ENCODE measurements at places on chromosomes 5 and 9. TPM values are rescaled to one million over a fixed set of nuclear protein-coding genes. Genes with fewer than 3 reads are reported as not detected.

DNA sequence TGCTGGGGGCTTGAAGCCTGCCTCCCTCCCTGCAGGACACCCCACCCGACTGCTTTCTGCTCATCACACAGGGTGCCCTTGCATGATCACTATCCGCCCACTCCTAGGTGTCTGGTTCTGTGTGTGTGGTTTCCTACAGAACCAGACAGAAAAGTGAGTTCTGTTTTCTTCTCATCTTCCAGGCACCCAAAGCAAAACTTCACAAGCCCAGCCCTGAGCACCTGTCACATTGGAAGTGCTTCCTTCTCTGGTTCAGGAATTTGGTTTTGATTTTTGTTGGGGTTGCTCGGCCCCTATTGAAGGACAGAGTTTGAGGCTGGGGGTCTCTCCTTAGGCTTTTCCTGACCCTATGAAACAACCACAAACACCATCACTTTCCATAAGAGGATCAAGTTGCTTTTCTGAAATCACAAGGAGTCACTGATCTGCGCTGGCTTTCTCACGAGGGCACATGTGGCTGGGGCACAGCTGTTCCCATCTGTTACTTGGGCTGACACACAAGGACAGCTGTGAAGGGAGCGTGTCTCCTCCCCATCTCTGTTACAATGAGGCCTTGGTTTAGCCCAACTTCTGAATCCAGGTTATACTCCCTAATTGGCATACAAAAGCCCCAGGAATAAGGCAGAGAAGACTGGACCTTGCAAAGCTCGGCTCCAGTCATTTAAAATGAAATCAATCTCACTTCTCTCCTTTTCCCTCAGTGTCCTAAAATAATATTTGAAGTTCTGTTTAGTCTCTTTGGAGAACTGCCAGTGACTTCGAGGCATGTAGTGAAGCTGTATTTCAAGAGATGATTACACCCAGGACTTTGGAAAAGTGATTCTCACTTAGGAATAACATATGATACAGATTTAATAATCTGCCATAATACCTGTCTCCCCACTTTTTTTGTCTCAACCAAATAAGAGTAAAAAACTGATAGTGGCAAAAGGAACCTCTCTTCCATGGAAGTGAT, 213.1 kb upstream of the GAS1 start:
- no peak for DNase-seq

DNA sequence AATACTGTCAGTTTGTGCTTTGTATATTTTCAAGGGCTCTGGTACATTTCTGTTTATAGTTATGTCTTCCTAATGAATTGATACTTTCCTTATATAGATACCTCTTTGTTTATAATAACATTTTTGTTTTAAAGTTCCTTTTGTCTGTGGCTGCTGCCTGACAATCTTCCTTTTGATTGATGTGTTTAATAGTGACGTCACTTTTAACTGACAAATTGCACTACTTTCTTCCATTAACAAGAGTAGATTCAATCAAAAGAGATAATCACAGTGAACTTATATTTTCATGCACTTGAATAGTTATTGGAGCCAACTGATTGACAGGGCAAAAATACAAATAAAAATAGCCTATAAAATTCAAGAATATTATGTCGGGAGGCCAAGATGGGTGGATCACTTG, 371.7 kb downstream of the ANXA1 start:
- DNase-seq: no peak

GRCh38 chr5:82635561-82636288, 357.6 kb upstream of the RPS23 start:
- no peak for DNase-seq

DNA sequence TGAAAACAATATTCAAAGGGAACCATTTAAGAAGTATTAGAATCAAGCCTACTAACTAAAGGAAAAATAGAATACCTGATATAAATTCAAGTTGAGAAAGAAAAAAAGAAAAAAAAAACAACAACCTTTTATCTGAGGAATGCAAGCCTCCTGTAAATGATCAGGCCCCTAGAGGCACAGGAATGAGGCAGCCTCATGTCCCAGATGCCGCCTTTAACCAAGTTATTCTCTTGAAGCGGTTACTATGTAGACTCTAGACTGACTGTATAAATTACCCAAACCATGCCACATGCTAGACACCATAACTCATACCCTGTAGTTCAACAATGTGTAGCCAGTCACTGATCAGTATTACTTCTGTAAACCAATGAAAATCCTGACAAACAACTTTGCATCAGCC, 929.6 kb downstream of the TAF11L14 start:
- no peak for DNase-seq

GRCh38 chr5:177357146-177357458, 622 bp upstream of the RGS14 start:
- DNase-seq: no peak

DNA sequence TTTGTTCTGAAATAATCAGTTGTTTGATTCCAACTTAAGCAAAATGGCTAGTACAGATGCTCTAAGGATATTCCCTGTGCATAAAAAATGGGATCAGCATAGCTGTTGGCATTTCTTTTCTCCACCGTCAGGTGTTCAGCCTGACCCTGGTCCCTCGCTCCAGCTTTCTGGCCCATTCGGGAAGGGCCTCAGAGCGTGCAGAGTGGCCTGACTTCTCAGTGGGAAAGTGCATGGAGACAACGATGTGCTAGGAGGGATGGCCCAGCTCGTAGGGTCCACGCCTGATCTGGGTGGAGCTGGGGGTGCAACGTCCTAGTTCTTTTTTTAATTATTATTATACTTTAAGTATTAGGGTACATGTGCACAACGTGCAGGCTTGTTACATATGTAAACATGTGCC, 319.1 kb upstream of the IRX4 start:
- no peak for DNase-seq

- DNase-seq: no peak
Measured at GRCh38 chr9:31185831-31186230, 1198.6 kb upstream of the ACO1 start.

DNA sequence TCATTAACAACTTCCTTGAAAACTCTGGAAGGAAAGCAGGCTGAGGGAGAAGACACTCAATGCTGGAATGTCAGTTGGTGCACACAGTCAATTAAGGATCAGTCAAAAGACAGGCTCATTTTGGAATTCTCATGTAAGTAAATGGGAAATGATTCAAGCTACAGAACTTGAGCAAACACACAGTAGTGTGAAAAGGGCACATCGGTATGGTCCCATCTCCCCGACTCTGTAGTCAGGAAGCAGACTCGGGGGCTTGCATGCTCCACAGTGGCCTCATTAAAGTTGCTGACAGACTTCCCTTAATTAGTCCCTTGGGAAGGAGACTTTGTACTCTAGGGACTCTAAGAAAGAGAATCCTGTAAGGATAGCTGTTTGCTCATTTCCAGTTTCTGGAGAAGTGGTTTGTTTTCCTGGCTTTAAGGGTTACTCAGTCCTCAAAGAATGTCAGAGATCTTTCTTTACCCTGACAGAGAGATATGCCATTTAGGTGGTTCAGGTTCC, 339.2 kb downstream of the ADAMTS6 start:
- DNase-seq: no peak

DNA sequence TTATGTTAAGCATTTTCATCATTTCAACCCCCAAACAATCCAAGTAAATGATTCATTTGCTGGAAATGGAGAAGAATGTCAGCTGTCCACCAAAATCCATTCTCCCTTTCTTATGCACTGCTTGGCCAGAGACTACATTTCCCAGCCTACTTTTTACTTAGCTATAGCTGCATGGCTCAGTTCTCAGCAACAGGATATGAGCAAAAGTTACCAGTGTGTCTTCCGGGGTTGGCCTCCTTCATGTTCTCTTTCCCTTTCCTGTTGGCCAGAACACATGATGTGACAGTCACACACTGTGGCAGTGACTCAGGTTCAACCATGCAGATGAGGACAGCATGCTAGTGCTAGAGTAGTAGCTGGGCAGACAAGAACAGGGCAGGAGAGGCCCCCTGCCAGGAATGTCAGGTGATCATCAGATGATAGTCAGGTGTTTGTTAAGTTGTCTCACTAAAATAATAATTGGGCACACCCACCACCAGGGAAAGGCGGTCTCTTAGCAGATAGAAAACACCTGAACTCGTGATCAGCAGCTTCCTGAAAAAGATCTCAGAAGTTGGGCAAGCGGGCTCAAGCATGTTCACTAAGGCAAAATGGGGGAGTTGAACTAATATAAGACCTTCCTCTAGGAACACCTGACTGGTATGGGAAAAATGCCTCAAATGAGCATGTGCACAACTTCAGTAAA, 12.2 kb downstream of the GPR150 start:
- DNase-seq: no peak

DNA sequence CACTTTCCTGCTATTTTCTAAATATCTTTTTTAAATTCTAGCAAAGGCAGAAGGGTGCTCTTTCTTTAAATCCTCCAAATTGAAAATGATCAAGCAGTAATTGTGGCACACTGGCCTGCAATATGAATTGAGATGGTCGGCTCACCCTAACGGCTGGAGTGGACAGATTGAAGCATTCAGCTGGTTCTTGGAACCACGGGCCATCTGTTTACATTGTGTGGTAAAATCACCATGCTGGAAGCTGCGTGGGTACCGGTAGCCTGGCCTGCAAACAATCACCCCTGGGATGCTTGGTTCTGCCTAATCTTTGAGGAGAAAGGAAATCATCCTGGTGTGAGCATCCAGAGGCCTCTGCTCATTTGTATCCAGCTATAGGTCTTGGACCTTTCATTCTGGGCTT, 289.3 kb downstream of the ZNF608 start:
- DNase-seq: no peak

DNA sequence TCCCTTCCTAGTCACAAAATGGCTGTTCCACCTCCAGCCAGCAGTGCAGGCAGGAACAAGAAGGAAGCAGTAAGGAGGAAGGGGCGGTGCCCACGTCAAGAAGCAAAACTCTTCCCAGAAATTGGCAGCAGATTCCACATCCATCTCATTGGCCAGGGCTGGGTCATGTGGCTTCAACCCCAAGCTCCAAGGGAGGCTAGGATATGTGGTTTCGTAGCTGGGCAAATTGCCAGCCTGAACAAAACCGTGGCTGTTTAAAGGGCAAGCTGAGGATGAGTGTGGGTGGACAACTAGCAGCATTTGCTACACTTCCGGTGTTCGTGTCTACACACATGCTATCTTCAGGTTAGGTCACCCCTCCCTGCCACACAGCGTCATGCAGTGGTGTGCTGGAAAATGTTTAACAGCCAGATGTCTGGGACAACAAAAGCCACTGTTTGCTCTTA, 92.1 kb upstream of the MAP1B start:
- DNase-seq: no peak

DNA sequence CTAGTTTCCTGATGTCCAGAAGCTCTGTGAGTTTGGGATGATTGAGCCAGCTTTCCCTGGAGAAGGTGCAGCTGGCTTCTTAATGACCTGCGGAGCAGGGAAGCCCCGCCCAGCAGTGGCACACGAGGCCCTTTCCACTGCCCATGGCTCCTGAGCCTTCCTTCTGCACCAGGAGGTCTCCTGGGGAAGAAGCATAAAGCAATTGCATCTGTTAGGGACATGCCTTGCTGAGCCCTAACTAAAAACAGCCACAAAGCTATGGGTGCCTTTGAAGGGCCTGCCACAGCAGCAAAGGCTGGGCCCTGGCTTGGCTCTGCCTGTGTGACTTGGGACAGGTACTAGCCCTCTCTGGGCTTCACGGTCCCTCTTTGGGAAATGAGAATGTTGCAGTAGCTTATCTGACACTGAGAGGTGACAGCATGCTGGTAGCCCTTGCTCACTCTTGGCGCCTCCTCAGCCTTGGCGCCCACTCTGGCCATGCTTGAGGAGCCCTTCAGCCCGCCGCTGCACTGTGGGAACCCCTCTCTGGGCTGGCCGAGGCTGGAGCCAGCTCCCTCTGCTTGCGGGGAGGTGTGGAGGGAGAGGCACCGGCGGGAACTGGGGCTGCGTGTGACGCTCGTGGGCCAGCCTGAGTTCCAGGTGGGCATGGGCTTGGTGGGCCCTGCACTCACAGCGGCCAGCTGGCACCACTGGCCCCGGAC, 218.4 kb downstream of the FSTL4 start:
- no peak for DNase-seq

DNA sequence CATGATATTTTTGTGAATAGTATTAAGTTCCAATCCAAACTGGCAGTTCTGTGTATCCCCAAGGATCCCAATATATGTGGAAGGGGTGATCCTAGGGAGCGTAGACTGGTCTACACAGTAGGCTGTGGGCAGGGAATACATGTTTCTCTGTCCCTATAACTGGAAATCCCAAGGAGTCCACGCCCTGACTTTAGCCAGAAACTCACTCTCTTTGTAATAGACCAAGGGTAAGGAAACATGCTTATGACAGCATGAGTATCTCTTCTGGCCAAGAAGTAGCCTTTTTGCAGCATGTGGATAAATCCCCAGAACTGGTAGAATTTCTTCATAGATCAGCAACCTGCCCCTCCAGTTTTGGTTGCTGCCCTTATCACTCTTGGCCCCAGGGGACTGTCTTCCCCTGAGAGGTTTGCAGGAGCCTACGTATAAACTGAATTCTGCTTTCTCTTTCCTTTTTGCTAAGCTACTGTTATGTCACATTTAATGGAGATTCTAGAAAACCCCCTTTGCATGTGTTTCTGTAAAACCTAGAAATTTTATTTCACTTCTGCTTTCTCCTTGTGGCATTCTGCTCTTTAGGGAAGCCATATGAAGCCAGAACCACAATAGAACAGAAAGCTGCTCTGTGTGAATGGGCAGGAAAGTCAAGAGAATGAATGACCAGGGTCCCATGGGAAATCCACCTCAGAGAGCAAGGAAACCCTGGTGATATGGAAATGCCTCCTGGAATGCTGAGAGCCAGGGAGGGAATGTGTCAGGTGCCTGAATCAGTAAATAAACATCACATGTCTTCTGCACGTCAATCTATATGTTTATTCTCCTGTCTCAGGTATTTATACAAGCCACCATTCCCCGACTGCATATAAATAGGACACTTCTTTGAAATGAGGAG, 3.5 kb downstream of the IFNA2 start:
- DNase-seq: no peak

- DNase-seq: no peak
Measured at GRCh38 chr5:26791433-26791832, 247.0 kb downstream of the CDH9 start.

DNA sequence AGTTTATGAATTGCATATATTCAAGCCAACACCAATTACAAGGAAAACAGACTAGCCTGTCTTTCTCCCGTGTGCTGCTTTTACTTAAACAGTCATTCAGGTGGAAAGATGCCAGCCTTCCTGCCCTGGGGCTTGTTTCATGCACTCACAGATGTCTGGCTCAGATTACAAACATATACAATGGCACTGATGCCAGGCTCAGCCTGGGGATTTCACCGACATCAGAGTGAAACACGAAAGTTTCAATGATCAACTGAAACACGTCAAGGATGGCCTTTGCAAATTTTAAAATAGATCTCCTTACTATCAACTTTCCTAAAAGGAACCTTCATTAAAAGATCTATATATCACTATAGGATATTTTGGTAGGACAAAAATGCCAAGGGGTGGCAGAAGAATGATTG, 1576.5 kb downstream of the EFNA5 start:
- peak; percentile 87 for DNase-seq

- no peak for DNase-seq
Measured at GRCh38 chr9:90872835-90873294, 71.2 kb downstream of the SYK start.

GRCh38 chr9:135980926-135981630, 19.9 kb upstream of the UBAC1 start:
- no peak for DNase-seq

Gene TMEM141
- total RNA-seq: 85.8 TPM

Gene ISL1
- not detected for total RNA-seq

Gene TSSK1B
- 0.32 TPM for total RNA-seq

Gene SLC6A18
- not detected for total RNA-seq

Gene IFNA21
- not detected for total RNA-seq

Gene CPEB4
- 71.7 TPM for total RNA-seq

Gene SHISAL2B
- total RNA-seq: not detected

Gene SNAPC3
- total RNA-seq: 38.1 TPM

Gene IFNA13
- total RNA-seq: not detected

Gene TMEM252
- total RNA-seq: not detected

Gene TTC16
- 0.16 TPM for total RNA-seq

Gene NUDT12
- 12.8 TPM for total RNA-seq

Gene PRSS3
- 0.33 TPM for total RNA-seq
